Right ventricle myocardium inferior (tissue), 1 donor: ENCODE measurements at places on chromosomes 7 and 10. TPM values are rescaled to one million over a fixed set of nuclear protein-coding genes. Genes with fewer than 3 reads are reported as not detected.

GRCh38 chr10:89207181-89207800, at the start of gene CH25H:
Gene CH25H (minus strand): TSS chr10:89207317. CDS start chr10:89207292, 25 bp downstream.
- DNase-seq: peak; percentile 84

GRCh38 chr7:20440472-20441105, 109.9 kb downstream of the ITGB8 start:
- DNase-seq: no peak

DNA sequence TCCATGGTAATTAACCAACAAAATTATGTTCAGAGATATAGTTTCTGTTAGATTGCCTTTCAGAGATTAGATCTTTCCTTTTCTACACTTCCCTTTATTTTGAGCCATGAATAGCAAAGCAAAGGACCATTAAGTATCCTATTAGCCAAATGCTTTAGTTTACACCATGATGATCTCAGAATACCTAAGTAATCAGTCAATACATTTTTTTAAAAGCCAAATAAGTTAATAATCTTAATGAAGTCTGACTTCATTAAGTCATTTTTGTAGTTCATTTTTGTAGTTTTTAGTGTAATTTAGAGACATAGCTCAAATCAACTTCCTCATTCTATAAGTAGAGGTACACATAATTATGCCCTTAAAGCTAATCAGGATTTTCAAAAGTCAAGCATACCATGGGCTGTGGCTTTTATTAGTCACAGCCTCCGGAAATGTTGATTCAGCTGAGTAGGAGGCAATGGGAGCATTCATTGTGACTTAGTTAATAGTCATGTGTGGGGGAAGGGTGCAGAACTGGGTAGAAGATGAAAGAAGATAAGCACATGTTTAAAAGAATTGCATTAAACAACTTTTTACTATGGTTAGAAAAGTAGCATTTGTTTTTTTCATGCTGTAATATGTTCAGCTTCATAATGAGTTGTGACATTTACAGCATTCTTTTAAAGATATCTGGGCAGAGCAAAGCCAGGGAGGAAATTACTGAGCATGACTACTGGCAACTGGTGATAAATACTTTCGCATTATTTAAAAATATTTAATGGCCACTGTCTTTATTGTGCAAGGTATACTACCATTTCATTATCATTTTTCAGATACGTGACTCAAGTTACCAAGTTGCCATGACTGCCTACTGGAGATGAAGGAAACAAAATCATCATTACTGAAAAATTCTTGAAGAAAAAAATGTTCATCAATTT, 57.3 kb upstream of the CCDC71L start:
- DNase-seq: no peak

DNA sequence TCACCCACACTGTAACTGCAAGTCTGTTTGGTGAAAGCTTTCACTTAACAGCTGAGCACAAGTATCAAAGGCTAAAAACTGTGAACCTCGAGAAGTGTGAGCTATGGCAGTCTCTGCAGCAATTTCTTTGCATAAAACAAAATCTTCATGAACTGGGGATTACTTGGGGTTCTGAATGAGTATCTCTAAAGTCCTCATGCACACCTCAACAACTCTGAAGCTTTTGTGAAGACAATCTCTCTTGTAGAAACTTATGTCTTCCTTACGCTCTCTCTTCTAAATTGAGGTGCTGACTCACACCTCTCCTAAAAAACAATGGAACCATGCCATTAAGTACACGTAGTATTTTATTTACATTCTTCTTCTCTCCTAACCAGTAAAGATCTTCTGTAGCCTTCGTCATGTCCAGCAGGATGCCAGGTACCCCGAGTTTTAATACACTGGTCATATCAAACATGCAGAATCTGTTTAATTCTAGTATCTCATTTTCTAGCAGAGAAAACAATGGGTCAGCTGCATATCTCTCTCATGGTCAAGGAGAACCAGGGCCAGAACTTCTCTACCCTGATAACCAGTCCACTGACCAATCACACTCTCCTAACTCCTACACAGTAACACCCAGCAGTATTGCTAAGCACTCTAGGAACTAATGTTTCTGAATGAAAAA, 76.9 kb downstream of the UBE2H start:
- no peak for DNase-seq

DNA sequence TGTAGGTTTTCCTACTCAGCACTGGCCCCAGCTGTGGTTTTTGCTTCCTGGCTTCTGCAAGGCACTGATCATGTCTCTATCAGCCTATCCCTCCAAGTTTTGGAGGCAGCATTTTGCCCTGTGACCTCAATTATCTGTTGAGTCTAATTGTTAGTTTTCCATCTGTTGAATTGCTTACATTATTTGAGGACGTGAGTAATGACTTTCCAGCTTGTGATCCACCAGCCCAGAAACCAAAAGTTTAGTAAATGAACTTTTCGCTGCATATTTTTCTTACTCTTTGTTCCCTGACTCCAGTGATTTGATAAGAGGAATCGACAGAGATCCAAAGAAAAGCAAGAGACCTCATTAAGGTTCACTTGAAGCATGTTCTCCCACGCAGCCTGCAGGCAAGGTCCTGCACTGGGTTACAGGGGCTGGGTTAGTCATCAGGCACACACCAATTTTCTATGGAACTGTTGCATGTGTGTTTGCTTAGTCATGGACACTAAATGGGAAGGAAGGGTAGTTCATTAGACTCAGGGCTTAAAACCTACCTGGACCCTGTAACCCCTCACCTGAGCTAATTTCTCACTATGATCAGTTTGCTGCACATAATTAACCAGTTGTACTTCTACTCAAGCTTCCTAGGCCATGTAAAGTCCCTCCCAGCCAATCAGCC, 57.2 kb downstream of the AKR1E2 start:
- DNase-seq: no peak

The HOXA5 gene
- not detected for total RNA-seq

The AKR1C4 gene
- not detected for total RNA-seq

The OPN1SW gene
- not detected for total RNA-seq

The GRM3 gene
- total RNA-seq: not detected
